Liver (tissue), 10 donors: ENCODE measurements at places on chromosomes 11 and 22. TPM values are rescaled to one million over a fixed set of nuclear protein-coding genes. Genes with fewer than 3 reads are reported as not detected.

DNA sequence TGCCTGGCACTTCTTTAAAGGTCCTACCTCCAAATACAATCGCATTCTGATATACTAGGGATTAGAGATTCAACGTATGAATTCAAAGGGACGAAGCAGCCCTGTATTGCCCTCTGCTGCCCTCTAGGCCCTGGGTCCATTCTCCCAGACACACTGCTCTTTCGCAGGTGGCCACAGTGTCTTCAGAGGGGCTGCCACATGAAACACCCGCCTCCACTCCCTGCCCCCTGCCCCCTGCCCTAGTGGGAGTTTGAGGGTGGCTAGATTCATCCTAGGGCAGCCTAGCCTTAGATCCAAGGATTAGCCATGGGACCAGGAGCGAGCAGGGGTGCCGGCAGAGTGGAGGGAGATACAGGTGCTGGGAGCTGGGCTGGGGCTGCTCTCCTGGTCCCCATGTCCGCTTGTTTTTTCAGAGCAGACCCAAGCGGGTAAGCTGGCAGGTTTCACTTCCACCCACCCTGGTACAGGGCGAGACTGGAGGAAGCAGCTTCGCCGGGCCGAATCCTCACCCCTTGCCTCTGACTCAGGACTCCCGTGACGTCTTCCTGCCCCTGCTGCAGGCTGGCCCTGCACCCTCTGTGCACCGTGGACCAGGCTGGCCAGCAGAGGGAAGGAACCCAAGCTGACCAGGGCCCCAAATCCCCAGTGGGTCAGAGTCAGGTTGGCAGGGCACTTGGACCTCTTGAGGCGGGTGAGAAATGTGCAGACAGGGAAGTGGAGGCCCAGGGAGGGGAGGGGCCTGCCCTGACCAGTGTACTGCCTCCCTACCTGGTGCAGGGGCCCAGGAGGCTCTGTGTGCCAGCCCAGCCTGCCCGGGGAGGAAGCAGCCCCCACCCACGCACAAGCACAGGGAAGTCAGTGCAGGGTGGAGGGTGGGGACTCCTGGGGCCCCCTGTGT lies 28.4 kb upstream of the HMOX1 start:
- DNase-seq, result no peak
- H3K36me3 ChIP-seq, result no peaks in the 10 kb centered on the region
- H3K27ac ChIP-seq, result peak overlapping the region; percentile 50
- no peaks in the 10 kb centered on the region for H3K27me3 ChIP-seq
- peaks cover 19% of the 10 kb centered on the region for H3K4me1 ChIP-seq

The PHETA2 gene
- total RNA-seq, result 5.1 TPM

The TYR gene
- total RNA-seq, result not detected

The OR2AG1 gene
- total RNA-seq, result not detected
